ENCODE measurements at places on chromosomes 3 and 15.

DNA sequence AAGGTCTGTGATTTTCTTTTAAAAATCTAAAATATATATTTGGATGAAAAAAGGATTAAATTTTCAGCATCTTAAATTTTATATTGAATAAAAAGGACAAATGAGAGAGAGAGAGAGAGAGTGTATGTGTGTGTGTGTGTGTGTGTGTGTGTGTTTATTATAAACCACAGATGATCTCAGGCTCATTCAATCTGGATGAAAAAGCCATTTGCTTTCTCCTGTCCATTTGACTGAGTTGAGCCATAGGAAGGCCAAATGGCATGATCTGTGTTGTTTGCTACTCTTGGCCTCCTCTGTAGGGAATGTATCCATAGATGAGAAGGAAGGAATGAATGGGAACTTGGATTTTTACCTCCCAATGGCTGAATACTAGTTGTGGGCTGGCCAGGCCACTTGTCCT lies 92.5 kb upstream of the MEX3B start:
- no peak for DNase-seq

- peak; percentile 31 for DNase-seq
Observed at GRCh38 chr15:90099072-90099867, 3.0 kb downstream of the IDH2 start.

GRCh38 chr3:34957677-34958076 lies 681.6 kb upstream of the ARPP21 start:
- DNase-seq = no peak

- DNase-seq = no peak
Observed at GRCh38 chr15:58665672-58666071, 83.8 kb downstream of the ADAM10 start.

GRCh38 chr3:123728014-123728413 lies 143.2 kb upstream of the HACD2 start:
- DNase-seq = no peak

- no peak for DNase-seq
Observed at GRCh38 chr3:65831733-65832425, 206.8 kb downstream of the MAGI1 start.

DNA sequence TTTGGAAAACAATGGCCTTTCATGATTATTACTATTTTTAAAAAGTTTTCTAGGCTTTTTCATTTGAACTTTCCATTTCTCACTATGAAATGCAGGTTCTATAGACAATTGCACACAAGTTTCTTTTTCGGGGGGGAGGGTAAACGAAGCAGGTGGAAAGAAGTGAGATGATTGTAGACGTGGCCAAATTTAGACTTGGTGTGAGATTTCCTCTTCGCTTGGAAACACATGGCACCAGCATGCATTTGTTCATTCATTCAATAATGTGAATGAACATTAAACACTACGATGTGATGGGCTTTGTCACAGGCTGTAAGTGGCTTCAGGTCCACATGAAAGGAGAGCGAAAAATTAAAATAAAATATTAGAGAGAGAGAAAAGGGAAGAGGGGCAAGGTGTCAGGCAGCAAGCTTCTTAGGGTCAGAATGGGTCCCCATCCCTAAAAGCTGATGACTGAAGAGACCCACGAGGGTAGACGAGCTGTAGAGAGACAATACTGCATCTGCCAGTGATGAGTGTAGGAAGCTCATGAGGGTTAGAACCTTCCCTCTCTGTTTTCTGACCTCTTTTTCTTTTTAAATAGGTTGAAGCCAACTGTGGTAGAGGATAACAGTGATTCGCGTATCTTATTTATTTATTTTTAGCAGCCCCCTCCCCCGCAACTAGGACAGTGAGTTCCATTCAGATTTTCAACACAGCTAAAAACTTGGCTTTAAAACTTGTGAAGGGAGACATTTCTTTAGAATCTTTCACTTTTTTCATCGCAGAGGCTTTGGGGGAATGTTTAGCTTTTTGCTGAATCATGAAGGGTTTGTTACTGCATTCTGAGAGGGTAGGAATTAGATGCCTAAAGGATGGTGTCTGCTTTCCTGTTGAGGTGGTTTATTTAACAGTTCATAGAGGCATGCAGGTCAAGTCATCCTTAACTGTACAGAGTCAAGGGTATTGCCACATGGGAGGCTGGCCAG lies 36.2 kb downstream of the GAP43 start:
- no peak for DNase-seq

DNA sequence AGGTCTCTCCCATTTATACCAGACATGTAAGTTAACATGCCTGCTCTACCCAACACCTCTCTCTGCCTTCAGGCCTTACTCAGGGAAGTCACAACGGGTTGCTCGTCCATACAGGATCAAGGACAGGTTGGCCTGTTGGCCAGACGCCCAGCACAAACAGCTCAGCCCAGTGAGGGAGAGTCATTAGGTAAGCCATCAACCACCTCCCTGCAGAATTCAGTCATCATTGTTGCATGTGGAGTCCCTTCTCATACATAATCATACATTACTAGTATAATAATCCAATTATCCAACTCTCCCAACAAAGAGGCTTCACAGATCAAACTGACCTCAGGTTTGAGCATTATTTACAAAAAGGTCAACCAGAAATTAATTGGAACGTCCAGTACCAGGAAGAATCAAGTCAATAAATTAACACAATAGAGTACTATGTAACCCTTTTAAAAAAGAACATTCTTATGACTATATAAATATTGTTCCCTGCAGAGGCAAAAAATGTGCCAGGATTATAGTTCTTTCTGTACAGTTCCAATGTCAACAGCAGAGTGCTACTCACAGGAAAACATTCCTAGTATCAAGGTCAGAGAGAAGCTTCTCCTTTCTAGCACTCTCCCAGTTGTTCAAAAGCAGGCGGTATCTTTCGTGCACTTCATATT lies 33.2 kb downstream of the HOMER2 start:
- no peak for DNase-seq

DNA sequence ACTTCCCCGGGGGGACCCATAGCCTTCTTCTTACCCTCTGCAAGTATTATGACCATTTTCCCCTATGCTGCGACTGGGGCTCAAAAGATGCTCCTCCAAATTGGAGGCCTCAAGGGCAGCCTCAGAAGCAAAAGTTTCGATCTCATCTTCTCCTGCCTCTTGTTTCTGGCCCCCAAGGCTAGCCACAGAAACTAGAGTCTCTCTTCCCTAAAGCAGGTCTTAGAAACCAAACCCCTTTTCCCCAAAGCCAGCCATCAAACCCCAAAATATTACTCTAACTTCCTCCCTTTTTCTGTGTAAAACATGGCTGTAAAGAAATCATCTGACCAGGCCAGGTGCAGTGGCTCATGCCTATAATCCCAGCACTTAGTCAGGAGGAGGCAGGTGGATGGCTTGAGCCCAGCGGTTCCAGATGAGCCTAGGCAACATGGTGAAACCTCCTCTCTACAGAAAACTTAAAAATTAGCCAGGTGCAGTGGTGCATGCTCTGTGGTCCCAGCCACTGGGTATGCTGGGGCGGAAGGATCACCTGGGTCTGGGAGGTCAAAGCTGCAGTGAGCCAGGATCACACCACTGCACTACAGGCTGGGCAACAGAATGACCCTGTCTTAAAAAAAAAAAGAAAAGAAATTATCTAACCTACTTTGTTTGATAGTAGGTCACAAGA lies 36.7 kb upstream of the MFGE8 start:
- DNase-seq = no peak

DNA sequence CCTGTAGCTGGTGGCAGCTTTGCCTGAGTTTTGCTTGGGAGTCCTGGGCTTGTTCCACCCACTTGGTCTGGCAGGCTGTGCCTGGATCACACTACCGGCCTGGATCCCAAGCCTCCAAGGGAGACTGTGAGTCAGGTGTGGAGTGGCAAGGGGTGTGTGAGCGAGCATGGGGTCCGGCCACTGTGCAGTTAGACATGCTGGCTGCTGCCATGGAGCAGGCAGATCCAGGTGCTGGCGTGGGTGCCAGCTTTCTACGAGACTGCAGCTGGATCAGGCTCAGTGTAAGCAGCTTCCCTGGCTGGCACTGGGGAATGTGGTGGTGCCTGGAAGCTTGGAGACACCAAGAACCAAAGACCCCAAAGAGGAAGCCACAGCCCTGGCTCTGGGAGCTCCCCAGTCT lies 102.0 kb upstream of the BNIP2 start:
- DNase-seq = no peak

- DNase-seq = no peak
Observed at GRCh38 chr3:111803123-111803593, 55.9 kb upstream of the PHLDB2 start.

- DNase-seq = no peak
Observed at GRCh38 chr3:138441256-138441655, 6.8 kb downstream of the ESYT3 start.

- peak; percentile 17 for DNase-seq
Observed at GRCh38 chr3:46695962-46696894, 2.7 kb upstream of the ALS2CL start.

GRCh38 chr15:97604677-97605076 lies 355.8 kb upstream of the ARRDC4 start:
- DNase-seq = no peak

DNA sequence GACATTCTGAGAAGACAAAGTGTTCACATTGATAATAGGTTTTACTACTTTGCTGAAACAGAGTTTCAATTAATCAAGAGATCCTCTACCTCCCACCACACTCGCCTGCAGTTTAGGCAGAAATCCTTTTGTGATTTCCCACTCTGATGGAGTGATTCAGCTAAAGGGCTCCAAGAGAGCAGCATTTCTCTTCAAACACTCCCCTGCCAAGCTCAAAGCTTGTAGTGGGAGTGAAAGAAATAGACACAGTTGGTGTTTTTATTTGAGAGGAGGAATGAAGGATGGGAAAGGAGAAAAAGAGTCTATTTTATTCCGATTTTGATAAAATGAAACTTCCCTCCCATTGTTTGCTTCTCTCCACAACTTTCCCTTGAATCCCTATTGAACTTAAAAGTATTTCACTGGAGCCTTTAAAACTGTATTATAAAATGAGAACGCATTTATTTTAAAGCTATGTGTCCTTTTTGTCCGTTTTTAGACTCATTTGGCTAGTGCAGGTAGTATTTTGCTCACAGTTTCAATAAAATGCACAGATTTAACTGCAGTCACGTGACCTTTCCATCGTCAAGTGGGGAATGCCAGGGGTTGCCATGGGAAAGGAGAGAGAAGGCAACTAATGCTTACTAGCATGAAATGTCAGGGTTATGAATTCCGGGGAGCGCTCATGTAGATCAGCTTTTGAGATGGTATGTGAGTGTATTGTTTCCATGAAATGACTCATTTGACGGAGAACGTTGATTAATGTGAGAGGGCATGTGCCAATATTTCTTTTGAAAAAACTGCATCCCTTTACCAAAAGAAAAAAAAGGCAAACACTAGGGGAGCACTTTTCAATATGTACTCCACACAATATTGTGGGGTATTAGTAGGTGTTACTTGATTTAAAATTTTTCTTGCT lies 7.7 kb upstream of the OSBPL11 start:
- DNase-seq = no peak

DNA sequence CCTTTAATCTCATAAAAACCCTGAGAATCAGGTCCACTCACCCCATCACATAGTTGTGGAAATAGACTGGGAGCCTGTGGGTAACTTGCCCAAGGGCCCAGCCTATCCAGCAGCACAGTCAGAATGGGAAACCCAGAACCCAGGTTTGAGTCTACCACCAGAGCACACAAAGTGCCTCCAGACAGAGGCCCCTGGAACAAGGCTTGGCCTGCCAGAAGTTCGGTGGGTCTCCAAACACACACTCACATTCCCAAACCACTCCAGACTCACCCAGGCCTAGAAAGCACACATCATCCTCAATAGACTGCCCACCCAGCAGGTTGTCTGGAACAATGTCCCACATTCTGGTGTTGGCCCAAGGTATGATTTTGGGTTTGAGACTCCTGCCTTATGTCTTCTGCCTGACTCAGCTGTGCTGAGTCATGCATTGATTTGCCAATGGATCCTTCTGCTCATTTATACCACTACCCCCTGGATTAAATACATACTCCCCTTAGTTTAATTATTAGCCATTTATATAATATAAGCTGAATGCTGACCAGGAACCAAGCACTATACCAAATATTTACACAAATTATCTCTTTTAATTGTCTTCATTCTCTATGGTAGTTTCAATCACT lies 4.5 kb downstream of the SLC12A8 start:
- DNase-seq = no peak

DNA sequence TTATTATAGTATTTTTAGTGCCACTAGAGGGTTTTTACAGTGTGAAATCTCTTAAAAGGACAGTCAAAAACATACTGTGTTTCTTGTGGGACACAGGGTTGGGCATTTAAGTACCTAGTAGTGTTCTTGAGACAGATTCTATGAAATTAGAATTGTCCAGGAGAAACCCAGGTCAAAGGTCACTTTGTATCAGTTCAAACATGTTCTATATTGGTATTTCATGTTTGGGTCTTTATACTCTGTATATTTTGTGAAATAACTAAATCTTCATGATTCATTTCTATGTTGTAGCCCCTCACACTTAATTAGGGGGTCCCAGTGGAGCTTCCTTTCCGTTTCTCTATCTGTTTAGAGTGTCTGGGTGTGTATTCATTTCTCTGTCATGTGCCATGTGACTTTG lies 171.6 kb downstream of the PTPRG start:
- DNase-seq = no peak

GRCh38 chr15:40204100-40204499 lies 34.8 kb upstream of the PAK6 start:
- no peak for DNase-seq

DNA sequence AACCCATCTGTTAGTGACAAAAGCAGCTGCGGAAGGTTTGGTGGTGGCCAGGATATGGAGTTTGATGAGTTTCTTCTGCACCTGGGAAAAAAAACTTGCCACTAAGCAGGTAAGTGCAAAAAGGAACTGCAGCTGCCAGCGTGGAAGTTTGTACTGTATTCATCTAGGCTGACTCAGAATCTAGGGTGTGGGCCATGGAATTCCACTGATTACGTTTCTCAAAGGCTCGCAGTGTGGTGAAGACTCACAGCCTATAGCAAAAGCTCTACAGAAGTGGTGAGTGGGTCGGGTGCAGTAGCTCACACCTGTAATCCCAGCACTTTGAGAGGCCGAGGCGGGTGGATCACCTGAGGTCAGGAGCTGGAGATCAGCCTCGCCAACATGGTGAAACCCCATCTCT lies 334.6 kb upstream of the GRM7 start:
- no peak for DNase-seq

GRCh38 chr3:25663869-25664811 lies 567 bp downstream of the TOP2B start:
- peak; percentile 69 for DNase-seq

- no peak for DNase-seq
Observed at GRCh38 chr3:156732715-156733421, 58.5 kb downstream of the TIPARP start.

- no peak for DNase-seq
Observed at GRCh38 chr15:99454941-99455788, 110.6 kb upstream of the MEF2A start.

GRCh38 chr3:160545504-160545871 lies 19.9 kb downstream of the KPNA4 start:
- no peak for DNase-seq

Data from activated naive CD4-positive, alpha-beta T cell treated with anti-CD3 and anti-CD28 coated beads, Interleukin-2, amount 50 U/mL, for 16 hours (primary cell).